ENCODE measurements at places on chromosomes 7 and 10. TPM values are rescaled to one million over a fixed set of nuclear protein-coding genes. Genes with fewer than 3 reads are reported as not detected.

PON1 gene
- not detected for total RNA-seq

HOXA10 gene
- total RNA-seq: 0.10 TPM

- no peak for DNase-seq
These were observed 45.6 kb downstream of the GPR141 start for GRCh38 chr7:37729181-37729580.

- DNase-seq: no peak
These were observed 39.9 kb downstream of the OGDH start for GRCh38 chr7:44646176-44646920.

- DNase-seq: no peak
These were observed 81.6 kb upstream of the C1QL3 start for GRCh38 chr10:16603308-16603707.

- DNase-seq: no peak
These were observed 422.7 kb downstream of the SORCS3 start for GRCh38 chr10:105063796-105064195.

DNA sequence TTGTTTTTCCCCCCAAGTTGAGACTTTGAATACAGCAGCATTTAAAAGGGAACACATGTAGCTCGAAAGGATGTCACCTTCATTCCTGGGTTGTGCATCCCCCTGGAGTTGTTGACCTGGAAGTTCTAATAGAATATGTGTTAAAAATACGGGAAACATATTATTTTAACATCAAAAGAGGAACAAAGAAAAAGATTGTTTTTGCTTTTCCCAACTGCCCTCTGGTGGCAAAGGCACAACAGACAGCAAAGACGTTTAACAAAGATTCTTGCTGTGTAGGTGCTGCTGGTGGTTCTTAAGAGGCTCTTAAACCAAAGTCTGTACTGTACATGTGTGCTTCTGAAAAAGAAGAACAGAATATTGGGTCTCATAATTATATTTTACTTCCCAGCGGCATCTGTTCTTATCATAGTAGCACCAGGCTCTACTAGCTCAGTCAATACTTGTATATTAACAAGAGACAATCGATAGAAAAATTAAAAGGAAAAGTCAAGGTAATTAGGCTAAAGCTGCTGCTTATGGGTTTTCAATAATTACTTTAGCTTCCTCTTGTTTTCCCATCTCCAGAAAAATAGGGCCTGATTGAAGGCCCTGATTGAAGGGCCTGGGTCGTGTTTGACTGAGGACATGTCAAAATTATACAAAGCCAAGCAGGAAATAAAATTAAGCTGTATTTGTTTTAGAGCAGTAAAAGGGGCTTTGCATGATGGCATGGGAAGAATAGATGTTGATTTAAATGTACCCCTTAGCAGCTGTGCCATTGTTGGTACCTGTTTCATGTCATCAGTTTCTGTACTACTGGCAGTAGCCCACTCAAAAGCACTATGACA lies 384.2 kb upstream of the LRGUK start:
- no peak for DNase-seq

GRCh38 chr10:49502358-49502757 lies 36.6 kb downstream of the ERCC6 start:
- no peak for DNase-seq

- DNase-seq: no peak
These were observed 225.9 kb upstream of the INHBA start for GRCh38 chr7:41928781-41929180.

- no peak for DNase-seq
These were observed 426.5 kb downstream of the RPS24 start for GRCh38 chr10:78460204-78460603.

DNA sequence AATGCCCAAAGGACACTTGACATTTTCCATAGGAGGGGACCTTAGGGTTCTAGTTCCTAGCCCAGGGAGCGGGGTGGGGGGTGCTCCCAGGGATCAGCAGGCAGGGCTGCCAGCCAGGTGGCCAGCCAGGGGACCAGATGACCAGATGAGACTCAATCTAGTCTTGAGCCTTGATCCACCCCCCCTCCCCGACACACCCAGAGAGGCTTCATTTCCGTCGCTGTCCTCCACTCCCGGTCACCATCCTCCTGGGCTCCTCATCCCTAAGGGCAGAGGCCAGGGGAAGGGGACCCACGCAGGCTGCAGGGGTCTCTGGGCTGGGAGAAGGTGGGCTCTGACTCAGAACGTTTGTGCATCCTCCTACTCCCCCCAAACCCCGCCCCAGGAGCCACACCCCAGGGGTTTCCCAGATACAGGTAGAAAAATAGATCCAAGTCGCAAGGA lies 1.0 kb downstream of the STX1A start:
- DNase-seq: no peak

DNA sequence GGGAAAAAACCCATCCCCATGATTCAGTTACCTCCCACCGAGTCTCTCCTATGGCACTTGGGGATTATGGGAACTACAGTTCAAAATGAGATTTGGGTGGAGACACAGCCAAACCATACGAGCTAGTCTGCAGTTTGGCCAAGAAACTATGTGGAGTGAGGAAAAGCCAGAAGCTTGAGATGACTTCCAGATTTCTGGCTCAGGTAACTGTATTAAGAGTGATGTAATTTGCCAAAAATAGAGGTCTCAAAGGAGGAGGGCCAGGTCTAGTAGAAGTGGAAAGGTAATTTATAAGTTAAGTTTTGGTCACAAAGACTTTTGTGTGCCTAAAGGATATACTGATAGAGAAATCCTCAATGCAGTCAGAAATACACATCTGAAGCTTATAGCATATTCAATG lies 279.7 kb upstream of the MGMT start:
- no peak for DNase-seq

DNA sequence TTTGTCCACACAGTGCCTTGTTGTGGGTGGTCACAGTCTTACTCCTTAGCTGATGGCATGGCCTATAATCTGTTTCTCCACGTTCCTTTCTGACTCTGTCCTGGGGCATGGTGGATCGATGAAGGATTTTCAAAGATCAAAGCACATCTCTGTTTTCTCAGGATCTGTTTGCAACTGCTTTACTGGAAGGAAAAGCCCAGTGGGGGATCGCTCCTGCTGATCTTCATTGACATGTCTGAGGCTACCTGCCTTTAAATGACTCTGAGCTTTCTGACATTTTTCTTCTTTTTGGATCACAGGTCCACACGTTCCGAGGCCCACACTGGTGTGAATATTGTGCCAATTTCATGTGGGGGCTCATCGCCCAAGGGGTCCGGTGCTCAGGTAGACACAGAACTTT lies 68.0 kb upstream of the PRR15 start:
- no peak for DNase-seq

GRCh38 chr7:42611961-42612360 lies 299.9 kb downstream of the C7orf25 start:
- no peak for DNase-seq

- DNase-seq: no peak
These were observed 59.8 kb downstream of the DNAJC1 start for GRCh38 chr10:21943633-21944265.

- no peak for DNase-seq
These were observed 11.6 kb downstream of the FAM204A start for GRCh38 chr10:118330295-118331076.

DNA sequence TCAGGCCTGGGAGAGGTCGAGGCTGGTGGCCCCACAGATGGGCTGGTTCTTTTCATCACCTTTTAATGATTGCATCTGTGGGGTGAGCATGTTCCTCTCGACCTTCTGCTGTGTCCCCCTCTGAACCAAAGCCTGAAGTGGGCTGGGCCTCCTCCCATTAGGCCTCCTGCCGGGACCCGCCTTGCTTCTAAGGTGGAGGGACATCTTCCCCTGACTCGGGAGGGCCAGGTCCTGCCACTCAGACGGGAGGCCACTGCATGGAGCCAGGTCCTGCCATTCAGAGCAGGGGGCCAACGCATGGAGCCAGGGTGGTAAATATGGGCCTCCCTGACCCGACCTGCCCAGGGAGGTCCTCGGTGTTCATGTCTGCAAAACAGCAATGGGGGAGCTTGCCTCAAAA lies 188.4 kb downstream of the EBF3 start:
- DNase-seq: no peak

DNA sequence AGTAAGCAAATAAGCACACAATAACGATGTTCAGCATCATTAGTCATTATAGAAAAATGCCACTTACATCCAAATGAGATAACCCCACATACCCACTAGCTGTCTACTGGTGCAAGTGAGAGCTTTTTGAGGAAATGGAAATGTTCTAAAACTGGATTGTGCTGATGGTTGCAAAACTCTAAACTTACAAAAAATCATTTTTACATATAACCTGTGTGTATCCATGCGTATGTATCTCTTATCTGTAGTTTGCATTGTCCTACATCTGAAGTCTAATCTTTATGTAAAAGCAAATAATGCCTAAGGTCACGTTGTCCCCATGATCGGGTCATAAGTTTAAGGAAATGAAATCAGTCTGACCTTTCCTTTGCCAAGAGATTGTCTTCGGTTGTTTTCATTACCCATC lies 81.6 kb upstream of the DNAJB6 start:
- no peak for DNase-seq
